ENCODE measurements at places on chromosomes 12 and 14. TPM values are rescaled to one million over a fixed set of nuclear protein-coding genes. Genes with fewer than 3 reads are reported as not detected.

The ZBTB42 gene
- 3.9 TPM for total RNA-seq

The PPP1R36 gene
- 0.73 TPM for total RNA-seq

The PAH gene
- not detected for total RNA-seq

The KLC1 gene
- 170 TPM for total RNA-seq

The KRT2 gene
- total RNA-seq: not detected

The LIMA1 gene
- 75.4 TPM for total RNA-seq

The FAM181A gene
- total RNA-seq: not detected

The EPYC gene
- not detected for total RNA-seq

The CCDC196 gene
- not detected for total RNA-seq

The PMEL gene
- total RNA-seq: 0.33 TPM

The ACRBP gene
- total RNA-seq: 0.11 TPM

The KCNJ8 gene
- not detected for total RNA-seq

Data from pulmonary artery endothelial cell (primary cell).